HepG2 (cell line): ENCODE measurements at places on chromosomes 7 and 10. TPM values are rescaled to one million over a fixed set of nuclear protein-coding genes. Genes with fewer than 3 reads are reported as not detected.

CDK14 gene
- total RNA-seq = 0.66 and 0.71 TPM in 2 replicates

DNA sequence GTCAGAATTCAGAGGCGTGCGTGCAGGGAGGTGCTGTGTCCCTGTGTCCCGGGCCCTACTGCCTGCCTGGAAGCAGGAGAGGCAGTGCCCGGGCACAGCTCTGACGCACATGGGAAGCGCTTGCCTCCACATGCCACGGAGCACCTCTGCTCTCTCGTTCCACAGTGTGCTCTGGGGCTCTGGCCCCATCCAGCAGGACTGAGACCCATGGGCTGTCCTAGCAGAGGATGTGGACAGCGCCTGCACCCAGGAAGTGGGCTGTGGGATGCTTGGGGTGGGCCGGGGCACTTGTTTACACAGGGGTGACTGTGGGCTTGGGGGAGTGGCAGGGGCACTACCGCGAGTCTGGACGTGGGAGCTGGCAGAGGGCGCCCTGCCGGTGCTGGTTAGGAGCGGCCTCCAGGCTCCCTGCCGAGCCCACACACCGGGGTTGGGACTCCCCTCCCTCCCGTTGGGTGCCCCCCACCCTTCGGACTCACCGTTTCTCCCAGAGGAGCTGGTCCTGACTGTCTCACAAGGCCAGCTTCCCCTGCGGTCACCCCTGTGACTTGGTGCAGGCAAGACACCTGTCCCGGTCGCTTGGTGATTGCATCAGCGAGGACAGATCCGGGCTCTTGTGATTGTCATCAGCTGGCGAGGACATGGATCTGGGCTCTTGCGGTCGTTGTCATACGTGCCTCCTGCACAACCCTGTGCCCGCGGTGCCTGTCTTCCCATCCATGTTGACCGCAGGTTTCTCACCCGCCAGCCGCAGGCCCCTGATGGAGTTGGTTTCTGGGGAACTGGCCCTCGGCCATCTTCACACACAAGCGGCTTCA is 83.1 kb downstream of the NKX6-2 start:
- DNase-seq = no peak

GRCh38 chr10:100562008-100562672 is 26.4 kb downstream of the HIF1AN start:
- peak; percentile 32 for DNase-seq

- DNase-seq = no peak
These were observed 101.9 kb downstream of the HIBADH start for GRCh38 chr7:27560706-27561235.
